Mesenchymal stem cell (in vitro differentiated cells and primary cell): ENCODE measurements at places on chromosomes 7 and 10.

GRCh38 chr7:139680676-139681462 is 96.9 kb downstream of the HIPK2 start:
- peak; percentile 100 for DNase-seq

GRCh38 chr10:43203448-43204041 is 63.3 kb downstream of the RASGEF1A start:
- peak; percentile 22 for DNase-seq

DNA sequence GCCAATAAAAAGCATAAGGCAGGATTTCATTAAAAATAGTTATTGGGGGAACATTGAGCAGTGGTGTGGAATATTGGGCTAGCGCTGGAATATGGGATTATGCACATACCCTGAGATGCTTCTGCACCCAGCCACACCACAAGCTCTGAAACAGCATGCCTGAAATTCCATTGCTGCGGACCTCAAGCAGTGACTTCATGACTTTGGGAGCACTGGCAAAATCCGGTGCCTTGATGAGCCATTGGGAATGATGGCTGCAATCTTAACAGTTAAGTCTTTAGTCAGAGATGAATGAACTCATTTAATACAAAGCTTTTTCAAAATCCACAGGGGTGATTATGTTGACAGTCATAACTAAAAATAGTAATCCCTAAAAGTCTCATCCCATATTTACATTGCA is 274.7 kb upstream of the MTPN start:
- DNase-seq = no peak

GRCh38 chr7:32119790-32120196 is 49.6 kb upstream of the PDE1C start:
- DNase-seq = no peak

DNA sequence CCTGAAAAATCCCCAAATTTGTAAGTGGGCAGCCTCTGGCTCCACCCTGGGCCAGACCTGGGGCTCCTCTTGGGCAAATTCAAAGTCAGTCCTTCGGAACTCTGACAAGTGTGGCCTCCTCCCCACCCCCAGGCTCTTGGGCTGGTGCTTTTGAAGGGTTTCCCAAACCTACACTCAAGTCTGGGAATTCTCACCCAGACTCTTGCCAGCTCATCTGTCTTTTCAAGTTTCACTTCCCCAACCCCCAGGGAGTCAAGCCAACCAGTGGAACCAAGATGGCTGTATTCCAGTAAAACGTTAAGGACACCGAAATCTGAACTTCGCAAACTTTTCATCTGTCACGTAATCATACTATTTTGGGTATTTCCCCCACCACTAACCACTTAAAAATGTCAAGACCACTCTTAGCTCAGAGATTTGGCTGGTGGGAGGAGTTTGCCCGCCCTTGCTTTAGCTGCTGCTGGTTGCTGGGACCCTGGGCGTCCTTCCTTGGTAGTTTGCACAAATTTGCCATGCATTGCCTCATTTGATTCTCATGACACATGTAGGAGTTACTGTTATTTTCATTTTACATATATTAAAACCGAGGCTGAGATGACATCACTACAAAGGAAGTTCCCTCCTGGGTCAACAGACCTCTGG is 1.7 kb upstream of the MYO1G start:
- peak; percentile 47 for DNase-seq

DNA sequence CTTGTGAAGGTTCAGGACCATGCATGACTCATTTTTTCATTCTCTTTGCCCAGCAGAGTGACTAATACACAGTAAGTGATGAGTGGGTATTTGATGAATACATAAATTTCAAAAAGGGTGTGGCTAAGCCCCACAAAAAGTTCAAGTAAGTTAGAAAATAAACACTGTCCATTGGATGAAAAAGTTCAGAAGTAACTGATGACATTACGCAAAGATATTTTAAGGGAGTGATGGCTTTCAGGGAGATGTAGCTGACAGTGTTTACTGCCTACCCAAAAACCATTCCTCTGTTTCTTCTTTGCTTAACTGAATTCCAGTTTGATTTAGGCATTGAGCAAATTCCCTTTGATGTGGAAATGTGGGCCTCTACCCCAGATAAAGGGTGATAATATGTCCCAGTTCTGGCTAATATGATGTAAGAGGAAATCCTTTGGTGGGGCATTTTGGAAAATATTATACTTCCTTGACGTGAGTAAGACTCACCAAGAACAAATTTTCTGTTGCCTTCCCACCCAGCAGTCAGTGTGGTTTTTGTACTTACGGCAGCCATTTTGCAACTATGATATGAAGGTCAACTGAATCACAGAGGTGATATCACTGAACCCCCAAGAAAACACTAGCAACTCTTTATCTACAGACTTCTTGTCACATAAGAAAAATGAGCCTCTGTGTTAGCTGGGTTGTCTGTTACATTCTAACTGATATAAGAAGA is 29.0 kb upstream of the EBLN1 start:
- DNase-seq = peak; percentile 10

GRCh38 chr7:142513178-142513955 is 235.9 kb upstream of the PRSS1 start:
- no peak for DNase-seq

DNA sequence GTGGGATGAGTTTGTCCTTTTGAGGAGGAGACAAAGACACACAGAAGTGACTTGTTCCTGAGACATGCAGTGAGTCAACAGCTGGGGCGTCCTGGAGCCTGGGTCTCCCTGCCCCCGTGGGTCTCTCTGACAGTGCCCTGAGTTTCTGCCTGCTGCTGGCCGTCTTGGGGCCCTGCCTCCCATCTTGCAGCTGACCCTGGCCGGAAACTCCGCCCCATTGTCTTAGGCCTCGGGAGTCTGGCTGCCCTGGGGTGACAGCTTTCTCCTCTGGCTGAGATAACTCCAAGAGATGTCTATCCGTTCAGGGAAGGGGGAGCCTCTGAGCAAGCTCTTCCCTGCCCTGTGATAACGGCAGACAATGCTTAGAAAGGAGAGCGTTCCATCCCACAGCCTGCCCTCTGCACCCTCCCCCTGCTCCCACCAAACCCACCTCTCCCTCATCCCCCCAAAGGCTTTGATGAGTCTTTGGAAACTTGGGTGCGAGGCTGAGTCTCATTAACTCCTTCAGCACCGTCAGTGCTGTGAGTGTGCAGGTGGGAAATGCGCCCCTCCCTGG is 69.5 kb upstream of the PODXL start:
- peak; percentile 85 for DNase-seq

- DNase-seq = no peak
These were observed 114.3 kb upstream of the NOBOX start for GRCh38 chr7:144517749-144518148.

DNA sequence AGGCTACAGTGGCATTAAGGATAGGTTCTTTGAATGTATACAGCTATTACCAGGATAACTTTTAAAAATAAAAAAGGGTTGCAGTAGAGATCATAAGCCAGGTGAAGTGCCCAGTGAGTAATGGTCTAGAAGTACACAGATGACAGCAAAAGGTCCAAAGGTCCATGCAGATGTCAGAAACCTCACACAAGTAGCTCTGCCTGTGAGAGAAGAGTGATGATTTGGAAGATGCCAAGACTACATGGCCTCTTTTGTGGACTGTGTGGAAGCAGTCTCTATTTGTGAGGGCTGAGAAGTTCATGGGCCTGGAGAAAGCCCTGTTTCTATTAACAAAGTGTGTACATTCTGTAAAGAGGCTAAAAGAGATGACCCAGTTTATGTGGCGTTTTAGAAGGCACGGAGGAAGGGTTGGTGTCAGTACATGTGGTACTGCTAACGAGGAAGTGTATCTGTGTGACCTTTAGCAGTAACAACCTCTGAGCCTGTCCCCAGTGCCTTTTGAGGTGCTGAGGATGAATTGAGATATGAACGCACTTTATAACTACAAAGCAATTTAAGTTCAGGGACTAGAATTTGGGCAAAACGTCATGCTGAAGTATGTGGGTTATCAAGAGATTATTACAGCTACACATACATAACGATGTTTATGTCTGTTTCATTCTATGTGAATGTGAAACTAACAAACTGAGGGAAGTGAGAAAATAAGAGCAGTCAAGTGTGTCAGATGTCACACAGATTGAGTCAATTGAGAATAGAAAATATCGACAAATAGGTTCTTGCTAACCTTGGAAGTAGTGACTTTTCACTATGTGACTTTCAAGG is 7.6 kb downstream of the CYCS start:
- DNase-seq = no peak
